Hematopoietic multipotent progenitor cell treated with erythropoietin and hydrocortisone succinate and interleukin-3 and kit ligand, for 6 days (in vitro differentiated cells): ENCODE measurements at places on chromosomes 3 and 15.

DNA sequence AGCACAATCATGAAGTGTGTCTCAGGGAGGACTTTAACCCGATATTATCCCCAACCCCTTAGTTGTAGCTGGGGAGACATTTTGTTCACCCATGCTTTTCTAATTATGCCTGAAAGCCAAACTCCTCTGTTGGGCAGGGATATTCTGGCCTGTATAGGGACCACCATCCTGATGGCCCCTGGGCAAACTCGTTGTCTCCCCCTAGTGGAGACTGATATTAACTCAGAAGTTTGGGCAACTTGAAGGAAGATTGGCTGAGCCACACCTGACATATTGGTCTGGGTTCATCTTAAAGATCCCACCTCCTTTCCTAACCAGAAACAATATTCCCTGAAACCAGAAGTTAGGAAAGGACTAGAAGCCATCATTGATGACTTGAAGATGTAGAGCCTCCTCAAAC is 42.3 kb downstream of the TM4SF18 start:
- DNase-seq: peak; percentile 66

GRCh38 chr3:171116365-171116764 is 89.8 kb upstream of the SLC2A2 start:
- DNase-seq: peak; percentile 23

- DNase-seq: no peak
Observed at GRCh38 chr15:89362203-89363101, 27.8 kb upstream of the POLG start.

- no peak for DNase-seq
Observed at GRCh38 chr3:133874344-133874743, 21.3 kb downstream of the RAB6B start.

- no peak for DNase-seq
Observed at GRCh38 chr15:34182942-34183341, 27.0 kb downstream of the KATNBL1 start.

DNA sequence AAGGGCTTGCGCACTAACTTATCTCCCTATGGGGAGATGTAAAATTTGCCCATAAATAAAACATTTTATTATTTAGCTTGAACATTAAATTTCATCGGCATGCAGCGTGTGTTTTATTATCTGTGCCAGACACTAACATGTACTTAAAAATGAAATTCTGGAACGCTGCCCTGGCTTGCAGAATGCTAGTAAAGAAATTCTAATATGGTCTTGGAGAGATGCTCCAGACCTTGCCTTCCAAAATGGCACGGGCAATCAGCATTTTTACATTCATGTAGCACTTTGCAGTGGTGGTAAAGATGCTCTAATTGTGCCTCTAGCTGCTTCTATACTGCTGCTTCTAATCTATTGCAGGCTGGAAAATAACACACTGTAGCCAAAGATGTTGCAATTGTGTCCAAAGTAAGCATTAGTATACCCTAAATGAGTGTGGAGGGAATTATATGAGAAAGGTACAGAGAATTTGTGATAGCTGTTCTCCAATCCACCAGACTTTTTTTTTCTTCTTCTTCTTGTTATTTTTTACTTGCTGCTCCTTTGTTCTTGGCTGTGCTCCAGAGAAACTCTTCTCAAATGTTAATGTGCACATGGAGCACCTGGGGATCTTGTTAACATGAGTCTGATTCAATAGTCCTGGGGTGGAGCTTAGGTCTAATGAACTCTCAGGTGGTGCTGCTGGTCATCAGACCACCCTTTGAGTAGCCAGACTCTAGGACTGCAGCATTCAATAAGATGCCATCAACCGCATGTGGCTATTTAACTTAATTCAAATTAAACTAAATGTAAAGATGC is 47.3 kb downstream of the CRABP1 start:
- DNase-seq: no peak

DNA sequence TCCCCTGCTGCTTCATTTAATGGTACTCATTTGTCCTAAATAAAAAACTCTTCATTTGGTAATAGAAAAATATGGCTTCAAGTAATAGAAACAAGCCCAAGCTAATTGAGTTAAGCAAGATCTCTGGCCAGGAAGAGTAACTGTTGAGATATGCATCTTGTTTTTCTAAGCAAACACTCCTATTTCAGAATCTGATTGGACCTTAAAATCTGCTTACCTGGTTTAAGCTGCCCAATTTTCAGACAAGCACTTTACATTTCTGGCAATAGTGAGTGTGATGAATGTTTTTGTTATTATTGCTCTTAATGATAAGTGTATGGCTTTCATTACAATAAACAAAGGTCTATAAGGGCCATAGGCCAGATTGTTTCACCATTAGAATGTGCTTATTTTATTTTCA is 86.2 kb downstream of the CMSS1 start:
- DNase-seq: no peak

GRCh38 chr3:5136919-5137429 is 14.9 kb downstream of the ARL8B start:
- no peak for DNase-seq

GRCh38 chr3:117734496-117734895 is 1024.9 kb downstream of the TUSC7 start:
- DNase-seq: no peak

- no peak for DNase-seq
Observed at GRCh38 chr15:41901431-41901830, 7.6 kb upstream of the SPTBN5 start.

- no peak for DNase-seq
Observed at GRCh38 chr15:66221126-66221525, 32.4 kb downstream of the MEGF11 start.

DNA sequence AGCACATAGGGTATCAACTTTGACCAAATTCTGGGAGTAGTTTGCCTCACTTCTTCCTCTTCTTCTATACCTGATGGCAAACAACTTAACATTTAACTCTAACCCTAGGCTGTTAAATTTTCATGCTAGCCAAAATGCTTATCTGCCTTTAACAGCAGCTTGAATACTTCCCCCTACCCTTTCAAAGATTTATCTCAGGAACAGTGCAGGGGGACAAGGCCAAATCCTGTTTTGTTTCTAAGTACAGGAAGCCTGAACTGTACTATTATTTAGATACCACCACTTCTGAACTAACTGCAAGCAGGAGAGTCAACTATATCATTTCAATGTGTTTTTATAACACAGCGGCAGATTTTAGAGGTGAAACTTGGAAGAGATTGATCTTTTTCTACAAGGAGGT is 104.0 kb upstream of the CNTN6 start:
- DNase-seq: peak; percentile 45

- DNase-seq: no peak
Observed at GRCh38 chr15:65290228-65290627, 3.5 kb upstream of the PARP16 start.

GRCh38 chr3:193780810-193781478 is 187.9 kb downstream of the OPA1 start:
- peak; percentile 71 for DNase-seq

DNA sequence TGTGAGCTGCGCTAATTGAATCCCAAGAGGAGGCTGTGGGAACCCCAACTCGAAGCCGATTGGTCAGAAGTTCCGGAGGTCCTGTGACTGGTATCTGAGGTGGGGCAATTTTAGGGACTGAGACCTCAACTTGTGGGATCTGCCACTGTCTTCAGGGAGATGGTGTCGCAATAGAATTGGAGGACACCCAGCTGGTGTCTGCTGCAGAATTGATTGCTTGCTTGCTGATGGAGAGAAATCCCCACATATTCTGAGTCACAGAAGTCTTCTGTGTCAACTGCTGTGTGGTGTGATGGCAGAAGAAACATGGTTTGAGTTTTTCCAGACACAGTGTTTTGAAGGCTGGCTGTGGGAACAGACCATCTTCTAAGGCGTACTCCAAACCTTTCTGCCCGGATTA is 99.7 kb upstream of the PLXNA1 start:
- DNase-seq: no peak

GRCh38 chr3:51642462-51642861 is 28.6 kb upstream of the TEX264 start:
- peak; percentile 66 for DNase-seq

DNA sequence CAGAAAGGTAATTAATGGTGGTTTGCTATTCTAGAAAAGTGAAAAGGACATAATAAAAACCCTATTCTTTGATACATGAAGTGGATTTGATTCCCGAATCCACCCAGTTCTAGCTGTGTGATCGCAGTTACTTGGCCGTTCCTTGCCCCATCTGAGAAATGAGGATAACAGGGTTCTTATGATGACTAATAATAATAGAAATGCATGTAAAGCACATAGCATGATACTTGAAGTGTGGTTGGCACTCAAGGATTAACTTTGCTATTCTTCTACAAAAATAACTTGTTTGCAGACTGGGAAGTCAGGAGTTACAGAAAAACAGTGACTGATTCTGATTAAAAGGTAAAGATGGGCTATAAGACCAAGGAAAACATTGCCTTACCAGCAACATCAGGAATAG is 26.8 kb downstream of the PARL start:
- DNase-seq: no peak

DNA sequence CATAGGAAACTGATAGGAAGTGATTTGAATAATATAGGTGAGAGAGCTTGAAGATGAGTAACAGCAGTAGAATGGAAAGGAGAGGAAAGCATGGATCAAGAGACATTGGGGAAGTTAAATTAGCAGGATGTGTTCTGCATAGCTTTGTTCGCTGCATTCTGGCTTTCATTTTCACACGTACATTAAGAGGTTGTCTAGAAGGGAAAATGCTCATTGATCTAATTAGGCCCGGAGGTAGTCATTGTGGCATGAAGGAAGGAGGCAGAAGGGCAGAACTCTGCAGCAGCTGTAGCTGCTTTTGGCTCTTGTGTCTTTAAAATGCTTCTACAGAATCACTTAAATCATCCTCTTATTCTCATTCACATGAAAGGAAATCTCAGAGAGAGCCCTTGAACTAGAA is 40.3 kb downstream of the KCNAB1 start:
- no peak for DNase-seq

- DNase-seq: peak; percentile 33
Observed at GRCh38 chr15:64247906-64248541, 85.2 kb upstream of the PPIB start.

GRCh38 chr15:78131295-78132061 is at the start of gene CIB2:
CIB2 (minus strand) TSS chr15:78131445; CDS start chr15:78131215, 230 bp downstream.
- DNase-seq: peak; percentile 77

GRCh38 chr3:72133329-72134011 is 348.5 kb upstream of the PROK2 start:
- DNase-seq: no peak

- DNase-seq: no peak
Observed at GRCh38 chr15:65512189-65512588, 5.3 kb downstream of the DPP8 start.

- DNase-seq: no peak
Observed at GRCh38 chr3:59310736-59311135, 260.9 kb upstream of the CFAP20DC start.

- peak; percentile 15 for DNase-seq
Observed at GRCh38 chr3:165259541-165260193, 63.5 kb upstream of the SLITRK3 start.

- peak; percentile 25 for DNase-seq
Observed at GRCh38 chr3:18442756-18443664, 17.9 kb upstream of the SATB1 start.

- DNase-seq: no peak
Observed at GRCh38 chr3:105837143-105837740, 31.6 kb downstream of the CBLB start.

- peak; percentile 96 for DNase-seq
Observed at GRCh38 chr15:92810418-92811138, 89.5 kb upstream of the CHD2 start.

- DNase-seq: no peak
Observed at GRCh38 chr15:101120987-101121386, 130.9 kb downstream of the CHSY1 start.

- DNase-seq: peak; percentile 44
Observed at GRCh38 chr3:61936344-61936937, 375.1 kb downstream of the PTPRG start.

GRCh38 chr3:119173325-119173724 is at the start of gene UPK1B:
UPK1B (plus strand) TSS chr3:119173598; CDS start chr3:119186742, 13,144 bp downstream.
- DNase-seq: no peak
